ACHN (cell line): ENCODE measurements at places on chromosomes 3 and 15.

- DNase-seq, result no peak
Measured at GRCh38 chr15:91924183-91924582, 70.7 kb downstream of the SLCO3A1 start.

DNA sequence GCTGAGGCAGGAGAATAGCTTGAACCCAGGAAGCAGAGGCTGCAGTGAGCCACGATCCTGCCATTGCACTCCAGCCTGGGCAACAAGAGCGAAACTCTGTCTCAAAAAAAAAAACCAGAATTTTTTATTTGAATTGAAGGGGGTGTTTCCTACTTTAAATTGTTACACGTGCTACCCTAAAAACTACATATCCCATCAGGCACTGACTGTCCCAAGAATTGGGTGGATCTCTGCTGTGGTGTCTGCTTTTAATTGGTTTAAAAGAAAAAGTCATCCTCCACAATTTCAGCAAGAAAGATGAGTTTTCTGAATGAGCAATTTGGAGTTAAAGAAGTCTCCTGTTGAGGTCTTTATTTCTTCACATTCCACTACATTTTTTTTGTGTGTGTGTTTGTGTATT, 2.1 kb downstream of the PDIA3 start:
- no peak for DNase-seq

GRCh38 chr15:40474581-40474980, 3.8 kb downstream of the CHST14 start:
- DNase-seq, result no peak

DNA sequence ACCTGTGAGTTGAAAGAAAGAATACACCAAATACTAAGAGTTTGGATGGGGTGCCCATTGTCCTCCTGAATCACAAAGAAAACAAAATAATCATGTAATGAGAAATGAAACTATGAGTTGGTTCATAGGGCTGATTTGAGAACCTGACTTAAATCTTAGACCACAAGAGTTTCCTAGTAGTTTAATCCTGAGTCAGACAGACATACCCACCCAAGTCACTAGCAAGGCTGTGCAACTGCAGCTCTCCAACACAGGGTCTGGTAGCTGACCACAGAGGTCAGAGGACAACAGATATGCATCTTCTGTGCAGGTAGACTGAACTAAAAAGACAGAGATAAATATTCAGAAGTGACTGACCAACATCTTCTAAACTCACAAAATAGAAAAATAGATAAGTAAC, 296.3 kb upstream of the TMCO5A start:
- DNase-seq, result no peak

GRCh38 chr3:37953707-37954394, 36.7 kb upstream of the VILL start:
- DNase-seq, result no peak

- DNase-seq, result no peak
Measured at GRCh38 chr3:142875583-142876207, 13.2 kb downstream of the PCOLCE2 start.

- DNase-seq, result no peak
Measured at GRCh38 chr3:113212150-113212843, 940 bp downstream of the BOC start.

DNA sequence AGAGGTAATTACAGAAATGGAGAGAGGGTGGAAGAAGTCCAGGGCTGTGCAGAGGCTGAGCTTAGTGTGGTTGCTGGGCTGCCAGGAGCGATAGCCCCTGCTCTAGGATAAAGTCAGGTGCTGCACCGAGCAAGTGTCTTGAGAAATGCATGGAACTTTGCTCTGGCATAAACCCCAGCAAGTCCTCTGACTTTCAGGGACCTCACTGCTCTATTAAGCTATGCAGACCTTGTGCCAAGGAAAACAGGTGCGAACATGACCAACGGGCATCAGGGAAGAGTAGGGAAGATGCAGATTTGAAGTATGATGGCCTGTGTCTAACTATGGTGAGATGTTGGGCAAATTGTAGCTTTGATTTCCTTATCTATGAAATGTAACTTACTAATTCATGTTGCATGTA, 416.8 kb downstream of the NR2F2 start:
- no peak for DNase-seq

- DNase-seq, result no peak
Measured at GRCh38 chr3:150308481-150309256, 99.4 kb upstream of the TSC22D2 start.

GRCh38 chr15:82986442-82986780, 401 bp downstream of the RAMAC start:
- no peak for DNase-seq

- no peak for DNase-seq
Measured at GRCh38 chr3:49804141-49805041, 1.3 kb downstream of the INKA1 start.

DNA sequence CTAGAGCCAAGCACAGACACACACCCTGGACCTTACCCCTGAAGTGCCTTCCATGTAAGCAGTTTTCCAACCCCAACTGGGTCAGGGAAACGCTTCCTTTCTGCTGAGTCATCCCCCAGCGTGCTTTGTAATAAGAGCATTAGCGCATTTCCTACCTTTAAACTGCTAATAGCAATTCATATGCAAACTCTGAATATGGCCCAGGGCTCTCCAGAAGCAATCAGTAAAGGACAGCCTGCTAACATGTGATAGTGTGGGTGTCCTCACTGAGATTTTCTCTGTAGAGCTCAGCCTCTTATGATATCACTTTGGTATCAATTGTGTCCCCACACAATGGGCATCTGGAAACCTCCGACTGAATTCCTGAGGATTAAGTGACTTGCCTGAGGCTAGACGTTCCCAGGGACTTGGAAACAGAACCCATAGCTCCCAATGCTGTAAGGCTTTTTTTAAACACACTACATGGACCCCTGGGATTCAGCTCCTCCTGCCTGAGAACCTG, 5.6 kb downstream of the GABRB3 start:
- DNase-seq, result no peak

- DNase-seq, result peak; percentile 82
Measured at GRCh38 chr3:189563853-189564563, 67.2 kb upstream of the TP63 start.

- DNase-seq, result no peak
Measured at GRCh38 chr3:111800472-111800871, 58.6 kb upstream of the PHLDB2 start.

- DNase-seq, result no peak
Measured at GRCh38 chr3:47520756-47521155, 7.2 kb upstream of the ELP6 start.

DNA sequence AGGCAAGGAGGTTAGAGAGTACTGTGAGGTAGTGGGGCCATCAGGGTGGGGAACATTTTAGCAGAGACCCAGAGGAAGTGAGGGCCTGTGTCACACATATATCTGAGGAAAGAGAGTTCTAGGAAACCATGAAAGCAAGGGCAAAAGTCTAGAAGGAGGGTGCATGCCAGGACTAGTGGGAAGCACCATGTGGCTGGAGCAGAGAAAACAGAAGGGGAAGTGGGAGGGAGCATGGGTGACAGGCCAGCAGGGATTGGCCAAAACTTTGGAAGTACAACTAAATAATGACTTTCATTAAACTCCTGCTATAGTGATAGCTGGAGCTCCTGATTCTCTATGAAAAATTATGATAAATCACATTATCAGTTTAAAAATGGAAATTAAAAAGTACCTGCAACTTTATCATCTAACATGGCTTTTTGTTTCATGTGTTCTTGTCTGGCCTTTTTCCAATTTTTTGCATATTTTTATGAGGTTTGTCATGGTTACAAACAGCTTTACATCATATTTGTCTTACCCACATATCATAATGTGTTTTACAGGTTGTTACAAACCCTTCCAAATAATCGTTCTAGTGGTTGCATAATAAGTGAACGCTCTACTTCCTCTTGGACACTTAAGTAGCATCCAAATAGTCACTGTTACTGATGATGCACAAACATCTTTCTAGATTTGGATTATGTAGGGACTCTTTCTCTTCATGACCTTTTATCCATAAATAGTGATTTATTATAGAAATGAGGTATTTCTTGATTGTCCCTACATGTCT, 168.3 kb downstream of the NEK10 start:
- no peak for DNase-seq

DNA sequence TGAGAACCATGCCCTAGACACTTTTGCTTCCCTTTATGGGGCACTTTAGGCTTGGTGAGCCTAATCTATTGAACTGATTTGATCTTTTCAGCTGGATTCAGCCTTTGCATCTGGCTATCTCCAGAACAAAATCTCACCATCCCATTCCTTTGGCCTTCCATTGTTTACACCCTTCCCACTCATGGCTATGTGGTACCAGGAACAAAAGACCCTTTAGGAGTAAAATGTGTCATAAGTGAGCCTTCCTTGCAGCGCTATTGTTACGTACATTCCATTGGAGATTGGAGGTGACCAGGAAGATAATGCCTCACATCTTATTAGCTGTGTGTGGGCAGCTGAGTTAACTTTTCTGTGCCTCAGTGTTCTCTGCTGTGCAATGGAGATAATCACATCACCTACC, 188.4 kb downstream of the SATB1 start:
- DNase-seq, result no peak

DNA sequence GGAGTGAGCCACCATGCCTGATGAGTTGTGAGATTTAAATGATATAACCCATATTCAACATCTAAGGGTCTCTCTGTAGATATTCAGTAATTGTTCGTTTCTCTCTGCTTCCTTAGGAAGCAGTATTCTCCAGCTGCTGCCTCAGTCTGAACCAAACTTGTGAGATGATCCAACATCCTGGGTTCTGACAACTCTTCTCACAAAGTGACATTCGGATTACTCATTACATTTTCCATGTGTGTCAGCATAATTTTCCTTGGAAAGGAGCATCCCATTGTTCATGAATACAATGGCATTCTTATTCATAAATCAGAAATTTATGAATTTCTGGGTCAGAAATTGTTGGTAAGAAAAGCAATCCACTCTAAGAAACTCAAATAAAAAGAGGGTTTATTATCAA, 15.0 kb upstream of the SEC22A start:
- no peak for DNase-seq

DNA sequence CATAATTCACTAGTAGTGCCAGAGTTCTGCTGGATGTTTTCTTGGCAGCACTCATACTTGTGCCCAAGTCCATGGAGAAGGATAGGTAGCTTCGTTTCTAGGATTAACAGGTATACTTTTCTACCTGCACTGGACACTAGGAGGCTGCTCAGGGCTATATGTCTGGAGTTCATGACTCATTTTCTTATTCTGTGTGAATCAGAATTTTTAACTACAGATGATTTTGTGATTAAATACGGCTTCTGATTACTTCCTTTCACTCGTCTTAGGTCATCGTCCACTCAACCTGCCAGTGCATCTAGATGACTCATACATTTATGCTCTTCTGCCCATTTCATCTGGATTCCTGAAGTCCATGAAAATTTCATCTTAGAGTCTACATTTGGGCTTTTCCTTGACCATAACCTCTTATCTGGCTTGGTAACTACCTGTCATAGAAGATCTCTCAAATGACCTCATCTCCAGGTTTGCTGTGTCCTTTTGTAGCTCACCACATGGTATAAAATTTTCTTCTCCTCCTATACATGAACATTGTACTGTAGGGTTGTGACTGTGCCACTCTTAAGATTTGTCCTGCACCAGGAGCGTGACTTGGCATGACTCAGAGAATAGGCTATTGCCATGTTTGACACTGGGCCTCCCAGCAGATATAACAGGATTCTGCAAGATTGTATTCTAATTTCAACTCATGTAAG, 66.7 kb upstream of the GCSAM start:
- DNase-seq, result no peak

- peak; percentile 3 for DNase-seq
Measured at GRCh38 chr3:45084820-45085816, 59.0 kb downstream of the CLEC3B start.

DNA sequence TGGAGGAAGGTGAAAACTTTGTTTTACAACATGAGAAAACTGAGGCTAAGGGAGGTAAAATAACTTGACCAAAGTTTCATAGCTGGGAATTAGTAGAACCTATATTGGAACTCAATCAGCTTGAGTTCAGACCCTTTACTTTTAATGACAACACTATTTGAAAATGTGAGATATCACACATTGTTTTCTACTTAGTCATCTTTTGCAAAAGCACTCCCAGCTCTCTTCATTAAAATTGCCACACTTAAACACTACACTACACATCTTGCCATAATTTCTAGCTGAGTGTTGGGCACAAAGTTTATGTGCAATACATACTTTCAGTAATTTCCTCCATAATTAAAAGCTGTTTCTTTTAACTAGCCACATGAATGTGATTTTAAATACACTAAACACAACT, 230.4 kb upstream of the DCBLD2 start:
- peak; percentile 16 for DNase-seq

GRCh38 chr15:41746802-41747201, 27.5 kb upstream of the MAPKBP1 start:
- DNase-seq, result no peak

DNA sequence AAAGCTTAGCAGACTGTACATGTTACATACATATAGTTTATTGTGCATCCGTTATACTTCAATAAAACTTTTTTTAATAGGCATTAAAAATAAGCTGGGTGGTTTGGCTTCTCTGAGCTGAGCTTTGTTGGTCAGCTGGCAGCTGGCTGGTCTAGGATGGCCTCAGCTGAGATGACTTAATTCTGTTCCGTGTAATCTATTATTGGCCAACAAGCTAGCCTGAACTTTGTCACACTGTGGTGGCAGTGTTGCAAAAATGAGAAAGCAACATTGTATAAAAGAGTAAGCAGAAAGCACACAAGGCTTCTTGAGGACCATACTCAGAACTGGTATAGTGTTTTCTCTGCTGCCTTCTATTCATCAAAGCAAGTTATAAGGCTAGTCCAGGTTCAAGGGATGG, 45.2 kb downstream of the CGGBP1 start:
- DNase-seq, result no peak

DNA sequence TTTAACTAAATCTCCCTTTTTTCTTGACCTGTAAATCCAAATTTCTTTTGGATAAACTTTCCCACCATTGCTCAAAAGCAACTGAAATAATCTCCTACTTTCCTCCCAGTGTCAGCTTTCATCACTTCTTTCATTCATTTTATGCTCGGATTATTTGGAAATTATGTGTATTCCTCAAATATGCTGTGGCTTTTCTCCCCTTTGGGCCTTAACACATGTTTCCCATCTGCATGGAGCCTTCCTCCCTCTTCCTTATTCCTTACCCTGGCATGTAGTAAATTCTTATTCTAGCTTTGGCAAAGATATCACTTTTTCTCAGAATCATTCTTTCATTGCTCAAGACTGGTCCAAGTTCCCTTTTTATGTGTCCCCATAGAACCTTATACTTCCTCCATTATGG, 41.8 kb upstream of the TUSC7 start:
- no peak for DNase-seq

DNA sequence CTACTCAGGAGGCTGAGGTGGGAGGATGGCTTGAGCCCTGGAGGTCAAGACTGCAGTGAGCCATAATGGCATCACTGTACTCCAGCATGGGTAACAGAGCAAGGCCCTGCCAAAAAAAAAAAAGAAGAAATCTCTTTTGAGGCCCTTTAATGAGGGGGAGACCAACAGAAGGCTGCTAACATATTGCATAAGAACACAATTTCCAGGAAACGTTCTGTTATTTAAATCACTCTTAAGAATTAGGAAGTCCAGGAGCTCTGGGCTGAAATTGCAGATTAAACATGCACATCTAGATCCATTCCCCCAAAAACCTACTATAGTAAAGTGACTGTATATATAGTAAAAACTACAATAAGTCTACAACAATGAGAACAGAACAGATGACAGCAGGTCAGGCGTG, 16.1 kb upstream of the BLM start:
- no peak for DNase-seq
